CD4-positive, alpha-beta T cell treated with Interleukin-17A for 1 hour (primary cell): ENCODE measurements at places on chromosomes 2 and 18.

GRCh38 chr2:20597860-20598183, 53.1 kb downstream of the HS1BP3 start:
- no peak for DNase-seq

GRCh38 chr2:180124273-180125139, 117.4 kb upstream of the CWC22 start:
- DNase-seq = peak; percentile 60

GRCh38 chr2:152062125-152063091, 36.4 kb downstream of the CACNB4 start:
- DNase-seq = no peak

DNA sequence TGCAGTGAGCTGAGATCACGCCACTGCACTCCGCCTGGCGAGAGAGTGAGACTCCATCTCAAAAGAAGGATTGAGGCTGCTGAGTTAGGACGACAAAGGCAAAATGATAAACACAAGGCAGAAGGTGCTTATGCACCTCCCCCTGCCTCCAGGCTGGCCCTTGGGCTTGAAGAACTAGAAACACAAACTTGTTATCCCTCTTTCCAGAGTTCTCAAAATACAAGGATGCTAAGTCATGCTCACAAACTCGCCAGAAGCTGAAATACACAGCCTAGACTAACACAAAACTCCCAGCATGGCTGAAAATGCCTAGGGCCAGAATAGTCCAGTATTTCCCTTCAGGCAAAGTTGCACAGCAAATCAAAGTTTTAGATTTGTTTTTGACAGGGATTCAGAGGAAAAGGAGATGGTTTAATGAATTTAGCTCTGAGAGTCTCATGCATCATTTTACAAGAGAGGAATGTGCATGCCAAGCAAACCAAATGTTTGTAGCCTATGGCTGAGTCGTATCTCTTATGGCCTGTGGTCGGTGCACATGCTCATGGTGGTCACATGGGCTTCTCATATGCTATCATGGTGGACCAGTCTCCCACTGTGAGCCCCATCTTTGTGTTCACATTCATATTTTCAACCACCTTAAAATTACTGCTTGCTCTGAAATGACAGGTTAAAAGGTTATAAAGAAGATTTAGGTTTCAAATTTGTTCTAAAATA, 16.2 kb upstream of the MREG start:
- no peak for DNase-seq

DNA sequence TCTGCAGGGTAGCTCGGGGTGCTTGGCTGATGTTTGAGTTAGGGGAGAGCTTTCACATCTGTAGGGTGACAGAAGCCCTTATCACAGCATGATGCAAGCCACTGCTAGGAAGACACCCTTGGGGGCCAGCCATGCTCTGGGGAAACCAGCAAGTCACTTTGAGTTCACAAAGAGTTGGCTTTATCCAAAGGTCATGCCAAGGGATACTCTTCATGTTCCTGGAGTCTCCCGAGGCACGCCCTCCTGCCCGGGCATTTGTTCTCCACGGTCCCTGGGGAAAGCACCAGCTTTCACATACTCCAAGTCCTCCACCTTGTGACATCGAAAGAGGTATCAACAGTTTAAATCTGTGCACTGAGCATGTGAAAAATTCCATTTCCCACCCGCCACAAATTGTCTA, 227.7 kb downstream of the VAPA start:
- no peak for DNase-seq
